ENCODE measurements at places on chromosomes 11 and 22. TPM values are rescaled to one million over a fixed set of nuclear protein-coding genes. Genes with fewer than 3 reads are reported as not detected.

Gene MS4A12
- total RNA-seq = not detected

Gene RAB38
- not detected for total RNA-seq

Gene NFAM1
- not detected for total RNA-seq

Gene ADM2
- not detected for total RNA-seq

Gene KDM4E
- not detected for total RNA-seq

Gene CD3D
- not detected for total RNA-seq

Gene CFAP300
- total RNA-seq = 9.1 TPM

Gene TUBA8
- total RNA-seq = 1.3 TPM

Gene FAM118A
- total RNA-seq = 20.8 TPM

Gene OR52H1
- not detected for total RNA-seq

Gene ZBED5
- 46.8 TPM for total RNA-seq

Gene NEU3
- 12.1 TPM for total RNA-seq

Gene NAALAD2
- total RNA-seq = not detected

Gene LAMTOR1
- 168 TPM for total RNA-seq

Gene KRTAP5-7
- total RNA-seq = not detected

Gene NLRX1
- 7.9 TPM for total RNA-seq

Gene HEPHL1
- total RNA-seq = not detected

Gene TOB2
- 6.2 TPM for total RNA-seq

Gene CST6
- not detected for total RNA-seq

Gene CCDC116
- total RNA-seq = not detected

Gene PIH1D2
- total RNA-seq = 3.3 TPM

Gene DEAF1
- total RNA-seq = 12.8 TPM

Gene RASGRP2
- total RNA-seq = 0.07 TPM

Gene SHANK2
- total RNA-seq = 0.02 TPM

Gene POU2AF2
- not detected for total RNA-seq

Gene MUC5AC
- not detected for total RNA-seq

Gene CREB3L1
- 15.4 TPM for total RNA-seq

Gene ZNHIT2
- total RNA-seq = 22.3 TPM

Gene SMIM38
- total RNA-seq = 1.8 TPM

Gene ATL3
- 121 TPM for total RNA-seq

Gene LRRC32
- total RNA-seq = not detected

Gene WNT11
- total RNA-seq = 2.6 TPM

Gene CNIH2
- 0.72 TPM for total RNA-seq

Gene MED19
- total RNA-seq = 30.4 TPM

Gene INS
- not detected for total RNA-seq

Gene MRGPRE
- total RNA-seq = not detected

Gene PLAAT5
- not detected for total RNA-seq

Gene IRAG1
- total RNA-seq = not detected

Gene NXPE1
- 0.05 TPM for total RNA-seq

Gene ART1
- total RNA-seq = not detected

Gene CTTN
- total RNA-seq = 286 TPM

Gene NUP160
- total RNA-seq = 42.3 TPM

Gene CALCA
- total RNA-seq = not detected

Gene CEP164
- 16.6 TPM for total RNA-seq
